ENCODE measurements at places on chromosomes 4 and X.

DNA sequence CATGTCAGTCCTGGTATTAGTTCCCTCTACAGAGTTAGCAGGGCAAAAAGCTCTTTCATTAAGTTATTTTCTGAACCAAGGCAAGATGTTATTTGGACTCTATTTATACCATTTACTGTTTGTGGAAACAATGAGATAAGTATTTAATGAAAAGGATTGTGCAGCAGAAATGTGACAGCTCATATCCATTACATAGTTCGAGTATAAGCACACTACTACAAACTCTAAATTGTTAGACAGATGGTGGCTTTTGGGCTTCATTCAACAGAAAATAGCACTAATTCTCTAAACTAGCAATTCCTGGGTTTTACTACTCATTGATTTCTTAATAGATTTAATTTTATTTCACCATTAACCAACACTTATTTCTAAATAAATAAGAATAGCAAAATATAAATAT is 95.2 kb upstream of the ANK2 start:
- DNase-seq, result no peak

- DNase-seq, result no peak
Observed at GRCh38 chr4:16692961-16693506, 205.4 kb downstream of the LDB2 start.

DNA sequence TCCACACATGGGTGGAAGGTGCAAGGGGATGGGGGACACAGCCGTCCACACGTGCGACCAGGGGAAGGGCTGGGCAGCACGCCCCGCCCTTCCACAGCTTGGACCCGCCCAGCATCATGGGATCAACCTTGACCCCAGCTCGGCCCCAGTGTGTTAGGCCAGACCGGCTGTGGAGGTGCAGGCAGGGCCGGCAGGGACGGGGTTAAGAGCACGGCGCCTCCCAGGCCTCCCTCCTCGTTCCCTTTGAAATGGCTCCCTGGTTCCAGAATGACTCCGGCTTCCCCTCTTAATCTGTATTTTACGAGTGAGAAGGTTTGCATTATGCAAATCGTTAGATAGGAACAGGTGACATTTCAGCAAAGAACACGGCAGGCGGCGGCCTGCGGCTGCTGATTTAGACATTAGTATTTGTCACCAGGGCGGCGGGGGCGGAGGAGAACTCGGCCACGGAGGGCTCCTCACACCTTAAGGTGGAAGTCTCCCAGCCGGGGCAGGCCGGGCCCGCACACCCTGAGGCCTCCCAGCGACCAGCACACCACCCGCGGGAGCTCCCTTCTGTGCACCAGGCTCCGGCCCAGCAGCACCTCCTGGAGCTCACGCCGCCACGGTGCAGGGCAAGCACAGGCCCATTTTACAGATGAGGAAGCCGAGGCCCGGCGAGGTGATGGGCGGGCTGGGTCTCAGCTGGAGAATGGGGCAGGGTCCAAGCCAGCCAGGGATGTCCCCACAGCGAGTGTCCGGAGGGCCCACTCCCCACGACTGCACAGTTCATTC is 116.1 kb downstream of the FAM53A start:
- no peak for DNase-seq

- no peak for DNase-seq
Observed at GRCh38 chrX:13128104-13128503, 83.7 kb upstream of the FAM9C start.

DNA sequence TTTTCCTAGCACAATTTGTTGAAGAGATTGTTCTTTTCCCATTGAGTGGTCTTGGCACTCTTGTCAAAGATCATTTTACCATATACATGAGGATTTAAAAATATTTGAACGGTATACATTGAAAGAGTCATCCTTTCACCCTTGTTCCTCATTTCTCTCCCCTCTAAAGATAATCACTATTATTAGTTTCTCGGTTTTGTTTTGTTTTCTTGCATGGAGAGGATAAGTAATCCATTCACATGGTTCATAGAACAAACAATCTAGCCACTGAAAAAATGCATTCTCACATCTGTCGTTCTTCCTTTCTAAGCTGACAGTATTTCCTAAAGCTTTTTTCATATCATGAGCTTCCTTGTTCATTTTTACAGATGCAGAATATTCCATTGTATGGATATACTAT is 39.2 kb upstream of the MSMO1 start:
- no peak for DNase-seq

Measured in Kasumi-1 (cell line).